ENCODE measurements at places on chromosomes 2 and 18. TPM values are rescaled to one million over a fixed set of nuclear protein-coding genes. Genes with fewer than 3 reads are reported as not detected.

- no peak overlapping the region for H3K27ac ChIP-seq
- H3K36me3 ChIP-seq: peaks cover 4% of the 10 kb centered on the region
- no peak overlapping the region for H3K4me3 ChIP-seq
- no peak for DNase-seq
- no peaks in the 10 kb centered on the region for H3K27me3 ChIP-seq
Measured at GRCh38 chr2:148299616-148300015, 278.7 kb downstream of the MBD5 start.

GRCh38 chr18:67846422-67847098 is 330.0 kb upstream of the DSEL start:
- no peaks in the 10 kb centered on the region for H3K36me3 ChIP-seq
- H3K4me1 ChIP-seq: no peaks in the 10 kb centered on the region
- no peak overlapping the region for H3K27ac ChIP-seq
- H3K27me3 ChIP-seq: no peaks in the 10 kb centered on the region
- H3K4me3 ChIP-seq: no peak overlapping the region
- no peak for DNase-seq

- H3K27ac ChIP-seq: no peak overlapping the region
- no peak overlapping the region for H3K4me3 ChIP-seq
- H3K4me1 ChIP-seq: peaks cover 12% of the 10 kb centered on the region
Measured at GRCh38 chr2:240133401-240133800, 2.7 kb downstream of the COPS9 start.

- H3K4me1 ChIP-seq: peaks cover 20% of the 10 kb centered on the region
- no peak overlapping the region for H3K27ac ChIP-seq
- H3K4me3 ChIP-seq: no peak overlapping the region
Measured at GRCh38 chr2:167293172-167293781, 405.0 kb downstream of the XIRP2 start.

DNA sequence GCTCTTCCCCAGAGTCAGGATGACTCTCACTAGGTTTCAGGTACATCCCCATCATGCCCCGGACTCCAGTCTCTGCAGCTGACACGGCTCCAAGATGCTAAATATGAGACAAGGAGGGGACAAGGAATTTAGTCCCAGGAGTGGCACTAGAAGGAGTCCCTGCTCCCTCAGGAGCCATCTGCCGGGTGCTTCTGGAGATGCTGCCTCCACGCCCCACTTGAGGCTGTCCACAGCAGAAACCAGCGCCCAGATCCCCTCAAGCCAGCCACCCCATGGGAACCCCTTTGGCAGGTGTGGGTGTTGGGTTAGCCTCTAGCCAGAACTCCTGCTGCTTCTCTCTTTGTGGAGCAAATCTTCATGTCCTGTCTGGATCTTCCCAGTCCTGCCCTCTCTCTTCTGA is 40.3 kb downstream of the BCL11A start:
- no peak for DNase-seq
- H3K27ac ChIP-seq: peak overlapping the region; percentile 48
- H3K4me3 ChIP-seq: no peak overlapping the region
- peaks cover 100% of the 10 kb centered on the region for H3K4me1 ChIP-seq
- peaks cover 91% of the 10 kb centered on the region for H3K36me3 ChIP-seq
- H3K27me3 ChIP-seq: no peaks in the 10 kb centered on the region

DNA sequence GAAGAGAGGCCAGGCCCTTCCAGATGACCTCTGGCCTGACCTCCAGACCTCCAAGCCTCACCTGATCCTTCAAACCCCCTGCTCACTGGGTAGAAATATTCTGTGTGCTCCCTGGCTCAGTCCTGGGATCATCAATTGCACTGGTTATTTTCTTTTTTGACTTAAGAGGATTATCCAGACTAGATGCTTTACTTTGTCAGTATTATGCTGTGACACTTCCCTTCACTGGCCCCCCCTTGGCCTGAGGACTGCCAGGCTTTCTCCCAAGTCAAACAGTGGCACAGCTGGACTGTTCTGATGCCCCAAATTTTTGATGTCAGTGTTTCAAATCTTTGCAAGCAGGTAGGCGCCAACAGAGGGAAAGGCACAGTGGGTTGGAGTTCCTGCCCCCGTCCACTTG is 156.3 kb upstream of the SKOR2 start:
- H3K4me1 ChIP-seq: no peaks in the 10 kb centered on the region
- no peaks in the 10 kb centered on the region for H3K36me3 ChIP-seq
- no peak for DNase-seq
- no peak overlapping the region for H3K27ac ChIP-seq
- H3K4me3 ChIP-seq: no peak overlapping the region

DNA sequence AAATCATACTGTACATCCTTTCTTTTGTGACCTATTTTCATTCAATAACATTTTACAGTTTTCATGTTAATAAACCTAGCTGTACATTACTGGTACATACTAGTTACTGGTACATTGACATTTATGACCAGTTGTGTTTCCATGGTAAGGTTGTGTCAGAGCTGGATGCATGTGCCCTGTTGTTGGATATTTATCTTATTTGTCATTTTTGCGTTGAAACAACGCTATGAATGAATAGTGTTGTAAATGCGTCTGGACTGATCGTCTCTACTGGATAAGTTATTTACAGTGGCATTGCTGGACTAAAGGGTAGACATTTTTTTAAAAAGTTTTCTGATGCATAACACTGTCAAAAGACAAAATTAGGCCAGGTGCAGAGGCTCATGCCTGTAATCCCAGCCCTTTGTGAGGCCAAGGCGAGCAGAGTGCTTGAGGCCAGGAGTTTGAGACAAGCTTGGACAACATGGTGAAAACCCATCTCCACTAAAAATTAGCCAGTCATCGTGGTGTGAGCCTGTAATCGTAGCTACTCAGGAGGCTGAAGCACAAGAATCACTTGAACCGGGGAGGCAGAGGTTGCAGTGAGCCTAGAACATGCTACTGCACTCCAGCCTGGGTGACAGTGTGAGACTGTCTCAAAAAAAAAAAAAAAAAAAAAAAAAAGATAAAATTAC is 40.2 kb downstream of the MCFD2 start:
- DNase-seq: no peak
- H3K4me1 ChIP-seq: no peaks in the 10 kb centered on the region

ANKRD30BL gene
- total RNA-seq: not detected

GRCh38 chr2:44944102-44944951 is 2.8 kb downstream of the SIX3 start:
- H3K27me3 ChIP-seq: peaks cover 34% of the 10 kb centered on the region
- peak; percentile 48 for DNase-seq
- peaks cover 57% of the 10 kb centered on the region for H3K4me1 ChIP-seq
- no peak overlapping the region for H3K27ac ChIP-seq
- peak overlapping the region; percentile 11 for H3K4me3 ChIP-seq
- H3K36me3 ChIP-seq: no peaks in the 10 kb centered on the region

CSRNP3 gene
- not detected for total RNA-seq

DNA sequence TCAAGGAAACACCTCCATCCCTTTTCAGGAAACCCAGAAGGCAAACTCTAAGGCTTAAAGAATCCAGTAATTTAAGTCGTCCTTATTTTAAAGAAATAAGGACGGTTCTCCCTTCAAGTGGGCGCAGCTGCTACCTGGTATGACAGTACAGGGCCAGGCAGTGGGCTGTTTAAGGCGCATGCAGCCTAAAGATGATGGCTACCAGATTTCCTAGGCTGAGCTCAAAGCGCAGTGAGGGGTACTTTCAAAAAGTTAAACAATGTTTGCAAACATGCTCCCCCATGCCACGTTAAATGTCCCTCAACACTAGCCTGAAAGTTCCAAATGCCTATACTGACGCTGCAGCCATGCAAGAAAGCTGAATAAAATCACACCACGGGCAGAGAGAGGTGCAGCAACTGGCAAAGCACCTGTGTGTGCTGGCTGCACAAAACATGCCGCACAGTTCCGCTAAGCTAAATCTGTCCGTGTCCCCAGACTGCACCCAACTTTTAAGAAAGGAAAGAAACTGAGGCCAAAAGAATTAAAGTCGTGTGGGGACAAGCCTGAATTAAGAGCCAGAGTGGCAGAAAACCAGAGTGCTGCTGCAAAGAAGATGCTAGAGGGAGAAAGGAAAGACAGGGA is 583 bp downstream of the HIBCH start:
- no peak for DNase-seq
- H3K4me1 ChIP-seq: peaks cover 20% of the 10 kb centered on the region
- peak overlapping the region; percentile 84 for H3K27ac ChIP-seq
- H3K36me3 ChIP-seq: no peaks in the 10 kb centered on the region
- peak overlapping the region; percentile 87 for H3K4me3 ChIP-seq

TUBA4B gene
- not detected for total RNA-seq

DNA sequence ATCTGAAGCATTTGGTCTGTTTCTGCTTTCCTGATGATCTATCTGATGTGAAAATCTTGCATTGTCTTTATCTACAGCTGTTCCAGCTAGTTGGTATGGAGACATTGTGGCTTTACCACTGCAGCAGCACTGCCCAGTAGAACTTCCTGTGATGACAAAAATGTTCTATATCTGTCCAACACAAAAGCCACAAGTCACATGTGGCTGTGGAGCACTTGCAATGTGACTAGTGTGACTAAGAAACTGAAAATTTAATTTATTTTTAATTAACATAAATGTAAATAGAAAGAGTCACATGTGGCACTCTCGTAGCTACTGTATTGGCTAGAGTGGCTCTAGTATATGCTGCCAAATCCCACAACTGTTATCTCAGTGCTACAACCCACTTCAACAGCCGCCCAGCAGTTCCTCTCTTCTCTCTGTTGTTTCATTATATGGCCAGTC is 425.7 kb downstream of the SETBP1 start:
- no peaks in the 10 kb centered on the region for H3K27me3 ChIP-seq
- no peak overlapping the region for H3K4me3 ChIP-seq
- DNase-seq: peak; percentile 80
- H3K4me1 ChIP-seq: peaks cover 68% of the 10 kb centered on the region

Data from B cell (primary cell).